Activated naive CD8-positive, alpha-beta T cell treated with anti-CD3 and anti-CD28 coated beads for 36 hours (primary cell): ENCODE measurements at places on chromosomes 1 and 21. TPM values are rescaled to one million over a fixed set of nuclear protein-coding genes. Genes with fewer than 3 reads are reported as not detected.
A peak's percentile ranks its signal among the peaks of the same experiment; 100 is the strongest.

- H3K27me3 ChIP-seq, result no peaks in the 10 kb centered on the region
- H3K4me3 ChIP-seq, result no peak overlapping the region
- no peak for DNase-seq
- peak overlapping the region; percentile 17 for H3K27ac ChIP-seq
- H3K4me1 ChIP-seq, result peaks cover 36% of the 10 kb centered on the region
- H3K36me3 ChIP-seq, result peaks cover 16% of the 10 kb centered on the region
These were observed 26.8 kb downstream of the SLC27A3 start for GRCh38 chr1:153801786-153802697.

GRCh38 chr1:221994274-221994698 is 252.4 kb upstream of the DUSP10 start:
- peak overlapping the region; percentile 94 for H3K27ac ChIP-seq
- peaks cover 11% of the 10 kb centered on the region for H3K36me3 ChIP-seq
- H3K4me3 ChIP-seq, result no peak overlapping the region

DNA sequence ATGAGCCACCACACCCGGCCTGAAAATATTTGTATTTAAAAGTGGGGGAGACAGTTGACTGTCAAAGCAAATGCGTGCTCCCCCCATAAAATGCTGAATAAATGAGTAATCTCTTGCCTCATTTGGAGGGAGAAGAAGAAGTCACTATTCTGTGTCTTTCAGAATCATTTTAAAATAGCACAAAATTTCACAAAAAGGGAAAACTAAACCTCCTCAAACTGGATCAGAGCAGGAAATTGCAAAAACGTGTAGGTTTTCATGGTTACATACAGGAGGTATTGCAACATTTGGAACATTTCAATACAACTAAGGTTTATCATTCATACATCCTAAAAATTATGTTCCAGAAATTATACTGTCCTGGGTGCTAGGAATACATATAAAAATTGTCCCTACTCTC is 13.6 kb downstream of the MTF1 start:
- no peaks in the 10 kb centered on the region for H3K27me3 ChIP-seq
- H3K27ac ChIP-seq, result no peak overlapping the region
- peaks cover 6% of the 10 kb centered on the region for H3K36me3 ChIP-seq
- no peak for DNase-seq

GRCh38 chr1:77484926-77485325 is 197.5 kb downstream of the ZZZ3 start:
- no peak overlapping the region for H3K27ac ChIP-seq
- H3K4me3 ChIP-seq, result no peak overlapping the region
- no peaks in the 10 kb centered on the region for H3K36me3 ChIP-seq
- no peaks in the 10 kb centered on the region for H3K27me3 ChIP-seq
- no peaks in the 10 kb centered on the region for H3K4me1 ChIP-seq

DNA sequence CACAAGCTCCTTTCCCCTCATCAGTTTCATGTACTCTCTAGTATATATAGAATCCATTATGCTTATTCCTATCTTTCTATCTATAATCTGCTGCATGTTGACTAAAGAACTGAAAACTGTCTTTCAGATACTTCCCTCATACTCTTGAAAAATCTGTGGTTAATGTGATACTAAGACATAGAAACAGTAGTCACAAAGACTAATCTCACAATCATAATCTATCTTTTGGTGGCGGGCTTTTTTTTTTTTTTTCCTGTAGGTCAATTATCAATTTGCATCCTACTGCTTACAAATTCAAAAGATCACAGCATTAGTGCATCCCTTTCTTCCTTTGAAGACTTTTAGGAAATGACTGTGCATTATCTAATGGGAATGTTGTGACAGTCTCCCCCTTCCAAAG is 4.7 kb downstream of the UBR4 start:
- peak overlapping the region; percentile 5 for H3K4me3 ChIP-seq
- H3K27ac ChIP-seq, result peak overlapping the region; percentile 30
- no peak for DNase-seq
- H3K36me3 ChIP-seq, result peaks cover 27% of the 10 kb centered on the region
- no peaks in the 10 kb centered on the region for H3K27me3 ChIP-seq

- H3K4me3 ChIP-seq, result no peak overlapping the region
- H3K36me3 ChIP-seq, result no peaks in the 10 kb centered on the region
- H3K27ac ChIP-seq, result no peak overlapping the region
- peaks cover 21% of the 10 kb centered on the region for H3K27me3 ChIP-seq
These were observed 6.9 kb downstream of the FMO2 start for GRCh38 chr1:171191992-171192391.

The OR2L5 gene
- not detected for total RNA-seq

The CGN gene
- 1.3 TPM for total RNA-seq

GRCh38 chr1:54311506-54311905 is 94.7 kb downstream of the SSBP3 start:
- H3K36me3 ChIP-seq, result peaks cover 12% of the 10 kb centered on the region
- H3K27me3 ChIP-seq, result no peaks in the 10 kb centered on the region
- no peak overlapping the region for H3K4me3 ChIP-seq
- no peak for DNase-seq
- H3K4me1 ChIP-seq, result peaks cover 53% of the 10 kb centered on the region
- peak overlapping the region; percentile 22 for H3K27ac ChIP-seq

GRCh38 chr1:87888446-87888845 is 559.8 kb downstream of the LMO4 start:
- no peak overlapping the region for H3K4me3 ChIP-seq
- H3K27me3 ChIP-seq, result no peaks in the 10 kb centered on the region
- no peaks in the 10 kb centered on the region for H3K36me3 ChIP-seq
- DNase-seq, result no peak
- H3K4me1 ChIP-seq, result no peaks in the 10 kb centered on the region

GRCh38 chr1:236759252-236759859 is 35.7 kb upstream of the MTR start:
- no peak for DNase-seq
- H3K36me3 ChIP-seq, result no peaks in the 10 kb centered on the region
- H3K4me3 ChIP-seq, result no peak overlapping the region

GRCh38 chr1:156230473-156230837 is 11.5 kb upstream of the BGLAP start:
- peaks cover 23% of the 10 kb centered on the region for H3K4me1 ChIP-seq
- no peak overlapping the region for H3K27ac ChIP-seq
- H3K36me3 ChIP-seq, result peaks cover 21% of the 10 kb centered on the region

GRCh38 chr1:209059981-209060380 is 523.5 kb upstream of the CAMK1G start:
- H3K27ac ChIP-seq, result no peak overlapping the region
- no peaks in the 10 kb centered on the region for H3K36me3 ChIP-seq
- H3K4me1 ChIP-seq, result no peaks in the 10 kb centered on the region
- H3K4me3 ChIP-seq, result no peak overlapping the region
- DNase-seq, result no peak

GRCh38 chr1:115280064-115280463 is 58.0 kb downstream of the NGF start:
- DNase-seq, result no peak
- no peak overlapping the region for H3K27ac ChIP-seq
- H3K27me3 ChIP-seq, result no peaks in the 10 kb centered on the region
- no peaks in the 10 kb centered on the region for H3K4me1 ChIP-seq
- H3K36me3 ChIP-seq, result no peaks in the 10 kb centered on the region

The C8A gene
- total RNA-seq, result not detected

DNA sequence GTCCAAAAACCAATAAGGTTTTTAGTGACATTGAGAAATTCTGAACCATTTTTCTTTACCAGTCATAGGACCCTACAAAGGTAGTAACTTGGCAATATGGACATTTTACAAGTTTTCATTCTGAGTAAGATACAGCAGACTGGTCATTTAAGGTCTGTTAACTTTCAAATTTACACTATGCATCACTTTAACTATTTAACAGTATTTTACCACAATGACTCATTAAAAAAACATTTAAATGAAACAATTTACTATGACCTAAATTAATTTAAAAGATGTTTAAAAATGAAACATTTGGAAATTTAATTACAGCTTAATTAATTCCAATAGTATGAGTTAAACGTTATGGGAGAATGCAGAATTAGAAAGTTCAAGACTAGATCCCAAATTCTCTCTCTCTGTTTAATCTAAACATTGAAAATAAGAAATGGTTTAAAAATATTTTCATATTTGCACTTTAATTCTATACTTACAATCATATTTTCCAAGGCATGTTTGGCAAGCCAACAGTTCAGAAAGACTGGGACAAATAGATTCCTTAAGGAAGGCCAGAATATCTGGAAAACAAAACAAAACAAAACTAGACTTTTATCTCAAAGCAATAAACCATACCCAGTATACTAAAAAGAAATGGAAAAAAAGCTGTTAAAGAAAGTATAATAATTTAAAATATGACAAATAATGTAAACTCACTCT is 140.9 kb downstream of the KCNT2 start:
- H3K27ac ChIP-seq, result no peak overlapping the region
- H3K4me1 ChIP-seq, result no peaks in the 10 kb centered on the region
- H3K4me3 ChIP-seq, result no peak overlapping the region
- H3K36me3 ChIP-seq, result no peaks in the 10 kb centered on the region
- DNase-seq, result no peak

The HP1BP3 gene
- total RNA-seq, result 156 TPM

The VHLL gene
- total RNA-seq, result not detected

GRCh38 chr21:25960402-25960801 is 210.2 kb downstream of the APP start:
- H3K27ac ChIP-seq, result no peak overlapping the region
- no peak for DNase-seq
- H3K4me3 ChIP-seq, result no peak overlapping the region
- no peaks in the 10 kb centered on the region for H3K27me3 ChIP-seq

DNA sequence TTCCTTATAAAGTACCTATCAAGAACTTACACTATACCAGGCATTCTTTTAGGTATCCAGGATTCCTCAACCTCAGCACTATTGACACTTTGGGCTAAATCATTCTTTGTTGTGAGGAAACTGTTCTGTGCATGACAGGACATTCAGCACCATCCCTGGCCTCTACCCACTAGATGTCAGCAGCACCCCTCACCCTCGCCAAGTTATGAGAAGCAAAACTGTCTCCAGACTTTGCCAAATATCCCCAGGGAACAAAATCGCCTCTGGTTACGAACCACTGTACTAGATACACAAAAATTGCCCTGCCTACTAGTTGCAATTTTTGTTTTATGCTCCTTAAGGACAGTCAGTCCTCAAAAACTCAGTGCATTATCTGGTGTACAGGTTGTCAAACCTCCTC is 35.7 kb downstream of the PALMD start:
- H3K4me3 ChIP-seq, result no peak overlapping the region
- H3K27me3 ChIP-seq, result peaks cover 8% of the 10 kb centered on the region
- no peak overlapping the region for H3K27ac ChIP-seq
- no peaks in the 10 kb centered on the region for H3K36me3 ChIP-seq

GRCh38 chr1:168428063-168428731 is 115.6 kb downstream of the XCL2 start:
- H3K4me3 ChIP-seq, result no peak overlapping the region
- no peaks in the 10 kb centered on the region for H3K4me1 ChIP-seq
- H3K27me3 ChIP-seq, result no peaks in the 10 kb centered on the region
- H3K36me3 ChIP-seq, result no peaks in the 10 kb centered on the region

The UTS2 gene
- total RNA-seq, result 0.74 TPM

DNA sequence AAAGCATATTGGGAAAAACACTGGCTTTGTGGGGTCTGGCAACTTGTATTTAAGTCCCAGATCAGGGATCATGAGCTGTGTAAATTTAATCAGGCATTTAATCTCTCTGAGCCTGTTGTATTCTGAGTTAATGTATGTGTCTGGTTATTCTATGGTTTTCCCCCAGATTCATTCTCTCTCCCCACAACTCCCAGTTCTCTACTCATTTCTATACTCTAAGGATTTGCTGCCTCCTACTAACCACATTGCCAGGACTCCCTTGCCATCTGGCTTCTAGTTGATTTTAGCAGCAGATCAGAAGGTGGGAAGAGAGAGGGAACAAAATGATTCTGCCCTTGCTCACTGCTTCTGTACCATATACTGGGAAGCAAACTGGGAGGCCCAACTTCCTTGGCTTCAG is 31.4 kb upstream of the S1PR1 start:
- H3K27me3 ChIP-seq, result no peaks in the 10 kb centered on the region
- no peak overlapping the region for H3K4me3 ChIP-seq
- H3K4me1 ChIP-seq, result peaks cover 13% of the 10 kb centered on the region
- H3K36me3 ChIP-seq, result peaks cover 2% of the 10 kb centered on the region
- no peak overlapping the region for H3K27ac ChIP-seq

The IGFN1 gene
- total RNA-seq, result not detected

The SMIM11 gene
- total RNA-seq, result 38.9 TPM

DNA sequence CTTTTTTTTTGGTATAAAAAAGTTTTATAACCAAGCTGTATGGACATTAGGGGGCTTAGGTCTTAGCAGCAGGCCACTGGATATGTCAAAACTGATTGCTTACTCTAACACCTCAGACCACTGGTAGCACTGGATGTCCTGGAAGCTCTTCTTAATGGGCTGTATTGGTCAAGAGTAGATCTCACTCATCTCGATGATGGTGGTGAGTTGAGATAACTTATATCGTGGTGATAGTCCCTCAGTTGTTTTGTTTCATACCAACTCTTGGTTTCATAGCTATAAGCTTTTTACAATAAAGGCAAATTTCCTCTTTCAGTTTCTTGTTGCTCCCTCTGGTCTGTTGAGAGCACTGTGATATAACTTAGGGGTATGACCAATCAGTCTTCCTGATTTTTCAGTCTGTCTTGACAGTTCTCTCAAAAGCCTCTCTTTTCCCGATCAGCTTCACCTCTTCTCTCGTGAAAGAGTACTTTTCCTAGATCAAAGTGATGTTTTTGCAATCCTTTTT is 9.7 kb upstream of the AGO1 start:
- DNase-seq, result no peak
- H3K4me3 ChIP-seq, result no peak overlapping the region
- H3K27me3 ChIP-seq, result no peaks in the 10 kb centered on the region

GRCh38 chr1:224235813-224236493 is 52.9 kb downstream of the DEGS1 start:
- peaks cover 7% of the 10 kb centered on the region for H3K36me3 ChIP-seq
- H3K4me3 ChIP-seq, result no peak overlapping the region
- no peaks in the 10 kb centered on the region for H3K27me3 ChIP-seq
- H3K4me1 ChIP-seq, result no peaks in the 10 kb centered on the region

- no peaks in the 10 kb centered on the region for H3K4me1 ChIP-seq
- H3K27ac ChIP-seq, result no peak overlapping the region
- H3K36me3 ChIP-seq, result no peaks in the 10 kb centered on the region
- no peak for DNase-seq
- H3K27me3 ChIP-seq, result no peaks in the 10 kb centered on the region
- H3K4me3 ChIP-seq, result no peak overlapping the region
These were observed 377.5 kb downstream of the LMO4 start for GRCh38 chr1:87706203-87706602.
